ENCODE measurements at places on chromosomes 5 and 9.

DNA sequence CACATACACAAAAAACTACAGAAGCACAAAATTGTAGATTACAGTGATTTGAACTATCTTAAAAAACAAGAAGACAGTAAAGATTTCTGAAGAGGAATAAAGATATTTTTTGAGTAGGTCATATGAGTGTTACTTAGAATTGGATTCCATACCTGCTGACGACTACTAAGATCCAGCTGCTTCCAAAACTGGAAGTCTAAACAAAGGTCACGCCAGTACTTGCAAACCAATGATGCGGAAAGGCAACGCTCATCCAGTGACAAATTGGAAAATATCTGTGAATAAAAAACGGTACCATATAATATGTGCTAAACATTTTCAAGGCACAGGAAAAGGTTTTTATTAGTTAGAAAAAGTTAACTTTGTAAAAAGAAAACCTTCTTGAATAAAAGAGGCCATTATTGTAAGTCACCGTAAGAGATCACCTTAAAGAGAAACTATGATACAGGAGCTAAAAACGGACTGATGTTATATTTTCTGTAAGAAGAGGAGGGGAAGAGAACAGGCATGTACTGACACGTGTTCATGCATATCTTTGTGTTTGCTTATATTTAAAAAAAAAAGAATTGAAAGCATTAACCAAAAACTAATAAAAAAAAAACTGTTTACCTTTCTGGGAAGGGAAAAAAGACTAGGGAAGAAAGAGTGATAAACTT, 14.1 kb downstream of the FBXL17 start:
- DNase-seq = no peak

GRCh38 chr9:134548618-134549017, 93.0 kb upstream of the COL5A1 start:
- no peak for DNase-seq

- DNase-seq = no peak
These were observed 17.1 kb downstream of the TRMO start for GRCh38 chr9:97905228-97905627.

GRCh38 chr5:154384480-154385235, 61.1 kb upstream of the SAP30L start:
- no peak for DNase-seq

Data from activated T-cell treated with anti-CD3 and anti-CD28 coated beads for 24 hours (primary cell).